NCI-H2029 treated with DMSO at 0.1 percent for 48 hours (cell line): ENCODE measurements at places on chromosomes 2 and 18.

DNA sequence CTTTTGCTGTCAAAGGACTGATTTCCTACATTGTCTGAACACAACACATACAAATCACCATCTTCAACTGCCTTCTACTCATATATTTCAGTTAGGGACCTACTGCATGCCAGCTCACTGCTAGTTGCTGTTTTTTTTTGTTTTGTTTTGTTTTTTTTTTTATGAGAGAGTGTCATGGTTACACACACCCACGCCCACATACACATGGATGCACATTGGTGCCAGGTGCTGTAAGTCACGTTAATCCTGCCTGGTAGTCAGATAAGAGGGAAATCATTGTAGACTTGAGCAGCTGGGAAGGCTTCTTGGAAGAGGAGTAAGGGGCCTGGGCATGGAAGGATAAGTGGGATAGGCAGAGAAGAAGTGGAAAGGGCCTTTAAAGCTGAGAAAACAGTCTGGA lies 209.9 kb downstream of the TDRD15 start:
- no peak for DNase-seq

DNA sequence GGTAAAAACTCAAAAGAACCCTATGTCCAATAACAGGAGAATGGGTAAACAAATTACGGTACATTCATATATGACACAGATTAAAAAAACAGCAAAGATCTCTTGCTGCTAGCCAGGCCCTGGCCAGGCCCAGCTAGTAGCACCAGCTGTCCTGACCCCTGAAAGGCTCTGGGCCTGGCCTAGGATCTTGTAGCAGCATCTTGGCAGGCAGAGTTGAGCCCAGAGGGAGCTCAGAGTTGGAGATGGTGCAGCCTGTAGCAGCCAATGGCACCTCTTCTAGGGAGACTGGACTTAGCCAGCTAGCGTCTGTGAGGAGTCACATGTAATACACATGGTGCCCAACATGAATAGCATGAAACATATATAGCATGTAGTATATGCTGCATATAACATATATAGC lies 69.1 kb downstream of the HS6ST1 start:
- DNase-seq = no peak

GRCh38 chr2:85772841-85773491 lies 19.2 kb downstream of the ATOH8 start:
- DNase-seq = no peak

- DNase-seq = no peak
These were observed 17.4 kb upstream of the HNRNPA3 start for GRCh38 chr2:177195194-177195593.

DNA sequence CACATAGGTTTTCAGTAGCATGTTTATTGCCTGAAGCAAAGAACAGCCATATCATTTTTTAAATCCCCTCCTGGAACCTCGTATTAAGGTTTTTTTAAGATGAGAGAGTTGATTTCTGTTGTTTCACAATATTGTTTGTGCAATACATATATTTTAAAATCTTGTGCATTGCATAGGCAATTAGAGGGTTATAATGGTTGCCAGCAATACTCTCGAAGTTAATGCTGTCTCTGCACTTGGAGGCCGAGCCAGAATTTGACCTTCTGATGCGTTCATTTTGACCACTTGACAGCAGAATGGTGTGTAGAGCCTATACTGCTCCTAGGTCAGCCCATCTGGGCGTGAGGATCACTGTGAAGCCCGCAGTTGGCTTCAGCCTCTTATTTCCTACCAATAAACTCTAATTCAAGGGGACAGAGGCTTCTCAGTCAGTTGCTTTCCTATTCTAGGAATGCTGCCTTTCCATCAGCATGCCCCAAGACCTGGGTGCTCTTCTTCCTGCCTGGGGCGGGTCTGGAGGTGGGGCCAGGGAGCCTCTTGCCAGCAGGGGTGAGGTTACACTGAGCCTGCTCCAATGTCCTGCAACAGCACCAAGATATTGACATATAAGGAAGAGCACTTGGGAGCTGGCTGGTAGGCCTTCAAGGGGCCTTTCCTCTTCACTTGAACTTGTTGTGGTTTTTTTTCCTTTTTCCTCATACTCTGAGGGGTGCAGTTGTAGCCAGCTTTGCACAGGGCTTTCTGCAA lies 91.4 kb upstream of the BCL2L11 start:
- no peak for DNase-seq

DNA sequence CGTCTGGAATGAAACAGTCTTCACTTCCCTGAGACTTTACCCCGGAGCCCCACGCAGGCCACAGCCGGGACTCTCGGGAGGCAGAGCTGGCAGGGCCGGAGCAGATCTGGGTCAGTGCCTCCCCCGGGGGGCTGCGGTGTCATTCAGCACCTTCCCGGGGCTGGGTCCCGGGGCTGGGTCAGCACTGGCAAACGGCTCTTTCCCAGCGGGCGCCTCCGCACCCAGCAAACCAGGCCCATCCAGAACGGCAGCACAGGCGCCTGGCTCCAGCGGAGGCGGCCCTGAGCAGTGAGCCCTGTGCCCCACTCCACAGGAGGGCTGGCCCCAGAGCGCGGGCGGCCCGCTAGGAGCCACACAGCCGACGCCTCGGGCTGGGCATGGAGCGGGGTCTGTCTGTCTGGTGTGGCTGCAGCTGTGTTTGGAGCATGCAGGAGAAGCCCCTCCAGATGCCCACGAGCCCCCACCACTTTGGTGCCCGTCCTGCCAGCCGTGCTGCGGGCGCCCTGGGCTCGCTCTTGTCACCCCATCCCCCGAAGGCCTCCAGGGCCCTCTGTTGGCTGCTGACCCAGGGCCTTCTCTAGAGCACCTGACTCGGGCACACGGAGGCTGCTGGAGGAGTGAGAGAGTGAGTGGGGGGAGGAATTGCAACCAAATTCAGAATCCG lies 132.1 kb upstream of the CTDP1 start:
- DNase-seq = no peak

GRCh38 chr18:34158881-34159690 lies 65.6 kb downstream of the NOL4 start:
- DNase-seq = peak; percentile 89

DNA sequence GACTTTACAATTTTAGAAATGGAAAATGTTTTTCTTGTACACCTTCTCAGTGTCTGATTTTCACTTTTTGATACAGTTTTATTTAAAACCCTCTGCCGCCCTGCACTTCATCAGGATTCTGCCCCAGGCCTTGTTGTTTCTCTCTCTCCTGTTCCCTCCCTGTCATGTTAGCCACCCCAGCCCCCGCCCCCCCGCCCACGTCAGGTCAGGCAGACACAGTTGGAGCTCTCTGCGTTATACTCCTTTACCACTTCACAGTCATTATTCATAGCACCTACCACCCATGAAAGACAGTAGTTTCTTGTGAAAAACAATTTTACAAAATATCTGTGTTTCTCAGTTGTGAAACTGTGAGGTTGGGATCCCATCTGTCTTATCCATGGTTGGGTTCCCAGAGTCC lies 21.5 kb downstream of the ADNP2 start:
- DNase-seq = no peak

GRCh38 chr2:214800180-214800579 lies 9.3 kb downstream of the BARD1 start:
- no peak for DNase-seq

DNA sequence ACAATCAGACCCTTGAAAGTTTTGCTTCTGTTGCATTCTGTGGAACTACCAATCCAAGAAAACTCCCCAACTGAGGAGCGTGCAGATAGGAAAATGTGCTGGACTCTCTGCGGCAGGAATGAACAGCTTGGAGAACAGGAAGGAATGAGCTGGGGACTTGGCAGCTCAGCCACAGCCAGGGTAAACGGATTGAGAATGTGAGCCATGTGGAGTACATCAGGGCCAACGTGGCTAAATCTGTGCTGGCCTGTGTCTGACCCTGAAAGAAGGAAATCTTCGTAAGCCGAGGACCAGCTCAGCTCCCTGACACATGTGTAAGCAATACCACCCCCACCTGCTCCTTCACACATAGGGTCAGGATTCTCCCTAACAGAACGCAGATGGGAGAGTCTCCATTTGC lies 1023.7 kb downstream of the BCL11A start:
- no peak for DNase-seq

GRCh38 chr2:112153501-112153900 lies 15.3 kb downstream of the FBLN7 start:
- no peak for DNase-seq

DNA sequence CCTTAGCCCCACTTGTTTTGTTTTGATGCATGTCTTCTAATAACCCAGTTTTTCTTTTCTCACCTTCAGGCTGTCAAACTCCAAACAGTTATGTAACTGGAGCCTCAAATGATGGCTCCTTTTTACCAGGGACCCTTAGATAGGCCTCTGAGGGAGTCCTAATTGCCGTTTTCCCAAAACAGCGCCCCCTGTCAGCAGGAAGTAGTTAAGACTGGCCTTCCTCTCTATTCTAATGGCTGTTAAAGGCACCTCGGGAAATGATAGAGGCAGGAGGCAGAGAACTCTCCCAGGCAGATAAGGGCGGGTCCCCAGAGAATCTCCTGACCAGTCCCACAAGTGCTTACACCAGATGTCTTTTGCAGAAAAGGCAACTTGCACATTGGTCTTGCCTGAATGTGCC lies 123.2 kb downstream of the KCNS3 start:
- no peak for DNase-seq

DNA sequence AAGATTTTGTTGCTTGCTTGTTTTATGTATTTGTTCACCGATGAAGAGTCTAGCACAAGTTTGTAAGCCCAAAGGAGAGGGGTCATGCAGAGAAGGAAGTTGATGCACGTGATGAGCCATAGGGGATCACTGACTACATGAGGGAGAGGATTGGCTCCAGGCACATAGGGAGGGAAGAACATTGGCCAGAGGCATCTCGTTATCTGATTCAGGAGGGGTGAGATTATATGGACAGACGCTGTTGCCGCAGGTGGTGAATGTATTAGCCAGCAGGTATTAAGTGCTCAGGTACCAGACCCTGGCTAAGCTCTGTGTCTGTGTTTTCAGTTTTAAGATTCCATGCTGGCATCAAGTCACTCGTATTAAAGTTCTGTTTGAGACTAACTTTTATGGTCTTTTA lies 91.8 kb upstream of the CHST9 start:
- DNase-seq = no peak

DNA sequence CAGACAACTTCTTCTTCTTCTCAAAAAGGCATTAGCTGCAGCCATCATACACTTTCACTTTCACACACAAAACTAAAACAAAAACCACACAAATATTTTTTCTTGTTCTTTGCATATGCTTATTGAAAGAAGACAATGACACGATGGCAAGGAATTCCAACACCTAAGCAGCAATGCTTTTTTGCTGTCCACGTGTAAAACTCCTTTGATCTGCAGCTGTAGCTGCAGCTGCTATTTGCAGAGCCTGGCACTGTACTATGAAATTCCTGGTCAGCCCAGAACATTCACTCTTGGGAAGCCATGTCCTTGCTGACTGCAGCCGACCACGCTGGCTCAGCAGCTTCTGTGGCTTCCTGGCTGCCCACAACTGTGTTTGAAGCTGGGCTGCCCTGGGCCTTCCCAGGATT lies 316.2 kb downstream of the CDH2 start:
- DNase-seq = no peak

GRCh38 chr2:215680605-215681598 lies 245.0 kb upstream of the FN1 start:
- DNase-seq = peak; percentile 49

DNA sequence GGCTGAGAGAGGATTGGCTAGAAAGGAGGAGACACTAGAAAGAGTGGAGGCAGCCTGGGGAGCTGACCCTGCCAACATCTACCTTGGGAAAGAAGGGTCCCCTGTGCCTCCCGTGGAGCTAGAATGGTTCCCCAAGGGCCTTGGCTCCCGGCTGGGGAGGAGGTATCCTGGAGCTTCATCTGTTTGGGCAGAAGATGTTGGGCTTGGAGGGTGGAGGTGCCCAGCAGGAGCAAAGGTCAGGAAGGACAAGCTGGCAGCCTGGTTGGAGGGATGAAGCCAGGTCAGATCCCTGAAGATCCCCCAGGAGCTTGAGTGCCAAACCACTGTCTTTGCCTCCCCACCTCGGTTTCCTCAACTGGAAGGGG lies 2.9 kb downstream of the ATP6V1B1 start:
- DNase-seq = no peak

DNA sequence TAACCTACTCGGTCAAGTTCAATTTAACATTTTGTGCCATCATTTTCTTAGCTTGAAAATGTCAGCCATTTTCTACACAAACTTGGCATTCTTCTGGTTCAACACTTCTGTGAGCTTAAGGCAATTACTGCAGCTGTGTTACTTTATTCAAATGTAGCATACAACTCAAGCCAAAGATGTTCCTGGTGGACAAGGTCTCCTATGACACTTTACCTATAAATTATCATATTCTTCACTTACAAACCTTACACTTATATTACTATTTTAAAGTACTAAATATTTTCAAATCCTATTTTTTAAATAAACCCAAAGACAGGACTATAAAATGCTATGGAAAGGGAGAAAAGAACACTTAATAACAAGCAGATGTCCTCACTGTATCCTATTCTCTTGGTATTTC lies 1045.3 kb downstream of the TSN start:
- no peak for DNase-seq

DNA sequence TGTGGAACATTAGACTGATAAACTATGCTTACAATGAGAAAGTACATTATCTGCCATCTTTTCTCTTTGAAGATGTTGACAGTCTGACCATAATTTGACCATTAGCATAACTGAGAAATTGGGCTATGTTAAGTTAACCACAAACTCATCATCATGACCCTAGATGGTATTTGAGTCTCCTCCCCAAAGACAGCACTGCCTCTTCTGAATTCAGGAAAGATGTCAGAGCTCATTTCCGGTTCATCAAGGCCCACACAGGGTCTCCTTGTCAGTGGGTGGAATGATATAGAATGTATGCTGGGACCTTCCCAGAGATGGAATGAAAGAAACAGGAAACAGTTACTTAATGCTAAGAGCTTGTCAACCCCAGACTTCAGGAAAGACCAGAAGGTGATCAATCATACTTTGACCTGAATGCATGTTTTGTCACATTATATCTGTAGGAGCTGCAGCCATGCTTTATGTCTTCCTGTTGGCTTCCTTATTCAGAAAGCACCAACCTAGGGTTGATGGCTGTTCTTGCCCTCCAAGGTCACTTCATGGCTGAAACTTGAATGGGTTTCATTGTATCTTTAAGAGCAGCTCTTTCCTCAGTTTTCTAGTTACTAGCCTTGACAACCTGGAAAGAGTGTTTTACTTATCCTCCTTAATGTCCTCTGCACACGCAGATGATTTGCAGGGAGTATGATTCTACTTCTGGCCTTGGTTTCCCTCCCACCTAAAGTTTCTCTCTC lies 99.1 kb upstream of the NEUROD1 start:
- DNase-seq = no peak

GRCh38 chr2:160482673-160483072 lies 10.9 kb downstream of the RBMS1 start:
- no peak for DNase-seq

GRCh38 chr2:34371711-34372110 lies 772.6 kb upstream of the FAM98A start:
- no peak for DNase-seq

DNA sequence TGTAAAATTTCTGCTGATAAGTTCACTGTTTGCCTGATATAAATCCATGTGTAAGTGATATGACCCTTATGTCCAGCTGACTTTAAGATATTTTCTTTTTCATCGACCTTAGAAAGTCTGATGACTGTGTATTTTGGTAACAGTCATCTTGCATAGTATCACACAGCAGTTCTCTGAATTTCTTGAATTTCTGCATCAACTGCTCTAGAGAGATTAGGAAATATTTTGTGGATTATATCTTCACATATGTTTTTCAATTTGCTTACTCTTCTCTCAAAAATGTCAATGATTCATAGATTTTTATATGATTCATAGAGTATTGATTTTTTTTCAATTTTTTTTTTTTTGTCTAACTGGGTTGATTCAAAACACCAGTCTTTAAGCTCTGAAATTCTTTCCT lies 945.3 kb downstream of the TRIB2 start:
- no peak for DNase-seq
